CD4-positive, alpha-beta T cell treated with Interleukin-4 for 4 hours (primary cell): ENCODE measurements at places on chromosomes 13 and 19.
A peak's percentile ranks its signal among the peaks of the same experiment; 100 is the strongest.

DNA sequence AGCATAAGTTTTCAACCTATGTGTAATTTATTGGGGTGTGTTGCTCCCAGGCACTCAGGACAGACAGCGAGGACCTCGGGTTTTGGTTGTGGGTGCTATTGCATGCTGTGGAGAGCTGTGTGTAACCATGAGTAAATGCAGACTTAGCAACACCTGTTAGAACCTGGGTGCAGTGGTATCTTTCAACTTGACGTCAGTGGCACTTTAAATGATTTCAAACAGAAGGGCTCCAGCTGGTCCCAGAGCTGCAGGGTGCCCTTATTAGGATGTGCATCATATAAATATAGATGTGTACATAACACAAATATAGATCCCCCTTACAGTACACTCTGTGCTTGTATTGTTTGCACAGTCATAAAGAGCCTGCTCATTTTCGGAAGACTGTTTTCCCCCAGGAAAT lies 228.3 kb upstream of the IRS2 start:
- no peak for DNase-seq

GRCh38 chr19:50705422-50706019 lies 14.1 kb downstream of the SHANK1 start:
- peak; percentile 14 for DNase-seq

DNA sequence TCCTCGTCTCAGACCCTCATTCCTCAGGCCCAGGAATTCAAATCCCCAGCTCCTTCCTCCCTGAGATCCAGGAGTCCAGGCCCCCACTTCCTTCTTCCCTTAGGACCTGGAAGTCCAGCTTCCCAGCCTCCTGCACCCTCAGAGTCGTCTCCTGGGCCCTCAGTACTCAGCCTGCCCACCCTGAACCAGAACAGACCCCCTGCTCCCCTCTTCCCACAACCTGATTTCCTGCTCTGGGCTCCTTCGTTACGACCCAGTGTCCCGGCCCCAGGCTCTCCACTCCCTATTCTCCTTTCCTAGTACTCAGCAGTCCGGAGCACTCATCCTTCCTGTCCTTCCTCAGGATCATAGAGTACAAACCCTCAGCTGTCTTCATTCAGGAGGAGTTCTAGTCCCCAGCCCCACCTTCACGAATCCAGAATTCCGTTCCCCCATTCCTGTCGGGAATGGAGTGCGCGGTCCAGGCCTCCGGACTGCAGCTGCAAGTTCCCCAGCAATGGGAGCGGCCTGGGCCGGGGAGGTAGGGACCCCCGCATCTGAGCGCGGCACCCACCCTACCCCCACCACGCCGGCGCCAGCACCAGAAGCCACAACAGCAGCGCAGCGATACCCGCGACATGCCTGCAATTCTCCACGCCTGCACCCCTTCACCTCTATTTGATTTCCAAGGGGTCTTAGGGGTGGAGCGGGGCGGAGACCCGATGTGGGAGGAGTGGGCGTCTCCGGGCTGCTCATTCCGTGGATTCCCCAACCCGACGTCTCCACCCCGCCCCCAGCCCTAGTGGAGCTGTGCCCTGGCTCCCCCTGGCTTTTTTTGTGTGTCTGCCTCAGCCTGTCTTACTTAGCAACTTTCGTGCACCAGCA lies 12.7 kb downstream of the EGLN2 start:
- DNase-seq: no peak

- no peak for DNase-seq
Observed at GRCh38 chr19:50416034-50416977, 2.4 kb upstream of the SPIB start.

DNA sequence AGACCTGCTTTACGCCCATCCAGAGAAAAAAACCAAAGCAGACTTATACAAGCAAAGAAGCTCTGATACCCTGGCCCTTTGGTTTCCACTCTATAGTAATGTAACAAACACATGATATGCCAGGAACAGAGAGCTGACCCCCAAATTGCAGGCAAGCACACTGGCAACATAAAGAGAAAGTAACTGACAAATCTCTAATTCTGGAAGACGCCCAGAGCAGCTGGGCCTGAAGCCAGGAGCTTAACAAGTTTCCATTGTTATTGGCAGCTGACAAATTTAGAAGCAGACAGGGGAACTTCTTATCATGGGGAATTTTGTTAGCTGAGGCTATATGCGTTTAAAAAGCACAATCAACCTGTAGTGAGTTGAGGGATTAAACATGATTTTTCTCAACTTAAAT lies 158.0 kb downstream of the DLEU7 start:
- no peak for DNase-seq

GRCh38 chr13:67821606-67822005 lies 591.5 kb upstream of the PCDH9 start:
- no peak for DNase-seq

- no peak for DNase-seq
Observed at GRCh38 chr19:49408816-49409440, 14.3 kb downstream of the PTH2 start.

GRCh38 chr13:75494491-75494890 lies 12.5 kb upstream of the TBC1D4 start:
- no peak for DNase-seq

DNA sequence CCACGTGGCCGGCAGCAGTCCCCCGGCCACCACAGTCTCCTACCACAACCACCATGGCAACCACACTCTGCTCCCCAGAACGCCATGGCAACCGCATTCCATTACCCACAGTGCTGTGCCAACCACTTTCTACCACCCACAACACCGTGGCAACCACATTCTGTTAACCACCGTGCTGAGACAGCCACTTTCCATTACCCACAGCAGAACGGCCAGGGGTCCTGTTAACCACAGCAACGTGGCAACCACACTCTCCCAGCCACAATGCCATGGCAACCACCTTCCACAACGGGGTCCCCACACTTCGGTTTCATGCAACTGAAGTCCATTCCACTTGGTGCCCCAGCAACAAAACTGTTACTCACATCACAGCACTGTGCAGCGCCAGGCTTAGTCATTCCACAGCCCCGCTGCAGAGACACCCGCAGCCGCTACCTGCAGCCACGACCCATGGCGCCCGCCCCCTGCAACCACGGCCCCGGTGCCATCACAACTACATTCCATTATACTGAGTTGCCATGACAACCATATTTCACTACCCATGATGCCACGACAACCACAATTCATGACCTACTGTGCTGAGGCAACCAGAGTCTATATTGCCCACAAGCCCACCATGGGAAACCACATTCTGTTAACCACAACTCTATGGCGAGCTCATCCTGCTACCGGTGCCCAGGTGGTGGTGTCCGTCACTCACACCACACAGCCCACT lies 10.0 kb downstream of the DPF1 start:
- peak; percentile 67 for DNase-seq

DNA sequence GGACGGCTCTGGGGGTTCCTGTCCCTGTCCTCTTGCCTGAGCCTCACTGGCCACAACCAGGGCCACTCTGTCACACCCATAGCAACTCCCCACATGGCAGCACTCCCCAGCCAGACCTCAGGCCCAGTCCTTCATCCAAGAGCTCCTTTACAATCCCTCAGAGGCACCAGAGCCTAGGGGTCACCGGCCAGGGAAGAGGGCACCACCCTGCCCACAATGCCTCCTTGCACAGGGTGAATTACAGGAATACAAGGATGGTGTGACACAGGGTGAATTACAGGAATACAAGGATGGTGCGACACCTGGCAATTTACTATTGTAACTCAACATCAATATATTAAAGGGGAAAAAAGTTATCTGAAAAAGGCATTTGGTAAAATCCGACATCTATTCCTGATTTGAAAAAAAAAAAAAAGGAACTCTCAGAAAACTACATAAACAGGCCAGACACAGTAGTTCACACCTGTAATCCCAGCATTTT lies 16.5 kb downstream of the MIER2 start:
- no peak for DNase-seq

DNA sequence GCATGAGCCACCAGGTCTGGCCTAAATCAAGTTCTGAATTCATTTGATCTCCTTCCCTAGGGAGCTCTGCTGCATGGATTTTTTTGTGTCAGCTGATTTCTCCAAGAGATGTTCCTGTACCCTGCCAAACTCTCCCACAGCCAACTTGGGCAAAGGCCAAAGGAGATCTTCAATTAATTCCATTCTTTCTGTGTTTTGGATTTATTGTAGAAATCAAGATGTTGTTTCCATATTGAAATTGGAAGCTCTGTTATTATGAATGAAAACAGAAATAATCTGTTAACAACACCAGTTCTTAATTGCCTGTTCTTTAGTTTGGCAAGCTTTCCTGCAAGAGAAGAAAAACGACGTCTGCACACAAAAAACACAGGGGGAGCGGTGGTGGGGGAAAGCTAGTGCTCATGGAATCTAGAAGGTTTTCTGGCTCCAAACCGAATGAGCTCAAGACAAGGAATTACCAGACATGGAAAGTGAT lies 86.5 kb upstream of the ABCC4 start:
- DNase-seq: no peak

DNA sequence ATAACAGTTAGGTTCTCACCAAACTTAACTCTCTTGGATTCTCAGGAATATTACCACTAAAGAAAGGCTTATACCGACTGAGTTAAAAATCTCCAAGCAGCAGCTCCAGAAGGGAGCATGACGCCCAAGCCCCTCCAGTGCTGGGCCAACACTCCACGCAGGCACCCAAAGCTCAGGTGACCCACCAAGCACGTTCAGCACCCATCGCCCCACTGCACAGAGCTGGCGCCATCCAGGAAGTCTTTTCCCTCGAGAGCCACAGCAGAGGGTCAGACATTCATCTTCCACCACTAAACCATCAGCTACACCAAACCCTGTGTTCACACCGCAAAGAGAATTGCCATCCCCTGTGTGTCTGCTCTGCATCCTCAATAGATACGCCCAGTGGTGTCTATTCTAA lies 65.7 kb downstream of the SOX1 start:
- DNase-seq: no peak

- DNase-seq: no peak
Observed at GRCh38 chr19:4327877-4328242, 10.8 kb downstream of the STAP2 start.

DNA sequence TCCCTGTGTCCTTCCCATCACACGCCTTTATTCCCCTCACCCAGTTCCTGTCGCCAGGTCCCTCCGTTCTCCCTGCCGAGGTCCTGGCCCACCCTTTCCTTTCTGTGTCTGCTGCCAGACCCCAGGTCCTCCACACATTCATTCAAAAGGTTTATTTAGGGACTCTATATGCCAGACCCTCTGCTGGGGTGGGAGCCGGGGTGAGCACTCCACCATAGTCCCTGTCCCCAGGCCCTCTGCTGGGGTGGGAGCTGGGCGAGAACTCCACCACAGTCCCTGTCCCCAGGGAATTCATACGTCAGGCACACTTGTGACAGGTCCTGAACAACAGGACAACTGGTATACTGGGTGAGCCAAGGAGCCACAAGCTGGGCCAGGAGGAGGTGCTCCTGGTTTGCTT lies 34.4 kb upstream of the TUBGCP3 start:
- no peak for DNase-seq

GRCh38 chr19:29896802-29897201 lies 45.2 kb upstream of the URI1 start:
- DNase-seq: no peak

- no peak for DNase-seq
Observed at GRCh38 chr19:20558011-20558410, 7.6 kb downstream of the ZNF737 start.
